ENCODE measurements at places on chromosomes 7 and 10.

GRCh38 chr10:127995939-127996338, 89.0 kb downstream of the PTPRE start:
- peaks cover 3% of the 10 kb centered on the region for H3K27me3 ChIP-seq
- H3K4me3 ChIP-seq, result no peak overlapping the region
- H3K27ac ChIP-seq, result no peak overlapping the region
- no peak for DNase-seq
- peaks cover 6% of the 10 kb centered on the region for H3K4me1 ChIP-seq
- no peaks in the 10 kb centered on the region for H3K36me3 ChIP-seq

DNA sequence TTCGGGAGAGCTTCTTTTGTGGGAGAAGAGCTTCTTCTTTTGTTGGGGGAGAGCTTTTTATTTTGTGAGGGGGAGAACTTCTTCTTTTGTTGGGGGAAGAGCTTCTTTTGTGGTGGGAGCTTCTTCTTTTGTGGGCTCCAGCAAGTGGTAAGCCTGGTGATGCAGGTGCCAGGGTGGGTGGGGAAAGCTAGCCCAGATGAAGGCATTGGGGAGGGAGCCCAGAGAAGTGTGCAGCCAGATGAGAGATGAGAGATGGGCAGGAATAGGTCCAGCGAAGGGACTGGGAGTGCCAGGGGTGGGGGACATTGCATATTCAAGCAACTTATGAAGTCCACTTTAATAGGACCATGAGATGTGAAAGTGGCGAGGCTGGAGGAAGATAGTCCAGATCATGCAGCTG, 9.7 kb downstream of the ADRA2A start:
- no peaks in the 10 kb centered on the region for H3K36me3 ChIP-seq
- H3K27ac ChIP-seq, result no peak overlapping the region
- no peaks in the 10 kb centered on the region for H3K4me1 ChIP-seq
- H3K4me3 ChIP-seq, result no peak overlapping the region
- no peak for DNase-seq

GRCh38 chr7:25643770-25644394, 415.6 kb upstream of the NPVF start:
- no peaks in the 10 kb centered on the region for H3K36me3 ChIP-seq
- H3K27ac ChIP-seq, result no peak overlapping the region
- H3K4me3 ChIP-seq, result no peak overlapping the region
- H3K4me1 ChIP-seq, result no peaks in the 10 kb centered on the region

GRCh38 chr7:157004521-157005455, 5.7 kb downstream of the MNX1 start:
- peaks cover 43% of the 10 kb centered on the region for H3K27me3 ChIP-seq
- no peak overlapping the region for H3K27ac ChIP-seq
- H3K4me3 ChIP-seq, result no peak overlapping the region
- no peaks in the 10 kb centered on the region for H3K36me3 ChIP-seq
- peak; percentile 42 for DNase-seq

DNA sequence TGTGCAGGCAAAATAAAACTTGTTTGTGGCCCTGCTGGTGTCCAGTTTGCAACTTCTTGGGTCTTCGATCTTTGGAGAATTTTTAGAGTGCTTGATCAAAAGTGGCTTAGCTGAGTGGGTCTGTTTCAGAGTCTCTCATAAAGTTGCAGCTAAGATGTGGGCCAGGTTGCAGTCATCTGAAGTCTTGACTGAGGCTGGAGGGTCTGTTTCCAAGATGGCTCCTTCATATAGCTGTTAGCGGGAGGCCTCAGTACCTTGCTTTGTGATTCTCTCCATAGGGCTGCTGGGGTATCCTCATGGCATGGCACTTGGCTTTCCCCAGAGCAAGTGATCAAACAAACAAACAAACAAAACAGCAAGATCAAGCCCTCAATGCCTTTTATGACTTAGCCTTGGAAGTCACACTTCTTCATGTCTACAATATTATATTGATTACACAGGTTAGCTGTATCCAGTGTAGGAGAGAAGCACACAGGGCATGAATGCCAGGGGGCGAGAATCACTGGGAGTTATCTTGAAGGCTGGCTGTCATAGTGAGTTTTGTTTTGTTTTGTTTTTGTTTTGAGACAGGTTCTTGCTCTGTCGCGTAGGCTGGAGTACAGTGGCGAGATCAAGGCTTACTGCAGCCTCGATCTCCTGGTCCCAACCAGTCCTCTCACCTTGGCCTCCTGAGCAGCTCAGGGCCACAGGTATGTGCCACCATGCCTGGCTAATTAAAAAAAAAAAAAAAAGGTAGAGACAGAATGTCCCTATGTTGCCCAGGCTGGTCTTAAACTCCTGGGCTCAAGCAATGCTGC, 10.2 kb downstream of the CYP26A1 start:
- H3K36me3 ChIP-seq, result no peaks in the 10 kb centered on the region
- no peak for DNase-seq
- no peak overlapping the region for H3K4me3 ChIP-seq
- no peak overlapping the region for H3K27ac ChIP-seq
- no peaks in the 10 kb centered on the region for H3K27me3 ChIP-seq
- peaks cover 5% of the 10 kb centered on the region for H3K4me1 ChIP-seq

GRCh38 chr7:22561895-22562593, 62.1 kb upstream of the STEAP1B start:
- peaks cover 52% of the 10 kb centered on the region for H3K4me1 ChIP-seq
- DNase-seq, result no peak
- H3K36me3 ChIP-seq, result no peaks in the 10 kb centered on the region
- H3K27ac ChIP-seq, result no peak overlapping the region
- H3K27me3 ChIP-seq, result no peaks in the 10 kb centered on the region

DNA sequence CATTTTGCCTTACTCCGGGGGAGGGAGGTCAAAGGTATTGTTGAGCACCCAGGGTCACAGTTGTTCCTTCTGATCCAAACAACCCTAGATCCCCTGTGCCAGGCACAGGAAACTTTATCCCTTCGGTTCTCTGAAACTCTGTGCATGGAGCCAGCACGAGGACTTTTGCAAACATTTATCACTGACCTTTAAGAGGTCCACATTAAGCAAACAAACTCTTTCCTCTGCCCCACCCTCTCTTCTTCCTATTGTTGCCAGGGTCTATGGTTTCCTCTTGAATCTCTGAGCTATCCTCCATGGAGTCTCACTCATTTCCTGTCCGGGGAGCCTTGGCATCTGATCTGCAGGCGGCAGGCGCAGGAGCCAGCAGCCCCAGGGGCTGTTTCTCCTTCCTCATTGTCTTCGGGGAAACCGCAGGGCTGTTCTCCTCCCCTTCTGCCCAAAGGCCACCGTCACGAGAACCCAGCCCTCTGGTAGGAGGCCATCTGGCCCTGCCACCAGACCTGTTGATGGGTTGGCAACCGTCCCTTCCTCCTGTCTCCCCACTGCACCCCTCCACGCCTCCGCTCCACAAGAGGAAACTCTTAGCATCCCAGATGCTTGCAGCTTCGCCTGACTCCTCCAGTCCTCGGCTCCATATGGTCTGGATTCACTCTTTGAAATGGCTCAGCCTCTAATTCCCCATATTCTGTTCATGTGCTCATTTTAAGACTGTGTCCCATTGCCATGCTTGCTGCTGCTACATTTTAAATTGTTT, 327.3 kb upstream of the NRP1 start:
- H3K27ac ChIP-seq, result no peak overlapping the region
- H3K4me1 ChIP-seq, result no peaks in the 10 kb centered on the region
- no peak overlapping the region for H3K4me3 ChIP-seq
- H3K36me3 ChIP-seq, result no peaks in the 10 kb centered on the region

DNA sequence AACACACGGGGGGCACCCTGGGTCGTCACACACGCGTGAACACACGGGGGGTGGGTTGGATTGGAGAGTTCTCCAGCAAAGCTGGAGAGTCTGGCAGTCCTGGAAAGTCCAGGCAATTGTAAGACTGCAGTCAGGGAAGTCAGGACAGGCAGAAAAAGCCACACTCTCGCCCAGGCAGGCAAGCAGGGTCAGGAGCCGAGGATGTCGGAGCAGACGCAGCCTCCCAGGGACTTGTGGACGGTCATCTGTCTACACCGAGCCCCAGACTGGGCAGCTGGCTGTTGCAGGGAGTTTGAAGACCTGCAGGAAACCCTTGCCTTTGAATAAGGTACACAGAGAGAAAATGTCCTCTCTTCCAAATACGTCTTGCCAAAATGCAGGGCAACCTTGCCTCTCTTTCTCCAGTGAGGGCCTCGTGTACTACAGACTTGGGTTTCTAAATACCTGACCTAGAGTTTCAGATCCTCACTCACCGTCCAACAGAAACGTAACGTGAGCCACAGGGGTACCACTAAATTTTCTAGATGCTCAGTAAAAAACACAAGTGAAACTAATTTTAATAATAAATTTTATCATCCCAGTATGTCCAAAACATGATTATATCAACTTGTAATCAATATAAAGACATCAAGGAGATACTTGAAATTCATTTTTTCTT, 176.7 kb downstream of the ADARB2 start:
- no peak overlapping the region for H3K27ac ChIP-seq
- no peaks in the 10 kb centered on the region for H3K27me3 ChIP-seq
- H3K36me3 ChIP-seq, result no peaks in the 10 kb centered on the region
- H3K4me3 ChIP-seq, result no peak overlapping the region

DNA sequence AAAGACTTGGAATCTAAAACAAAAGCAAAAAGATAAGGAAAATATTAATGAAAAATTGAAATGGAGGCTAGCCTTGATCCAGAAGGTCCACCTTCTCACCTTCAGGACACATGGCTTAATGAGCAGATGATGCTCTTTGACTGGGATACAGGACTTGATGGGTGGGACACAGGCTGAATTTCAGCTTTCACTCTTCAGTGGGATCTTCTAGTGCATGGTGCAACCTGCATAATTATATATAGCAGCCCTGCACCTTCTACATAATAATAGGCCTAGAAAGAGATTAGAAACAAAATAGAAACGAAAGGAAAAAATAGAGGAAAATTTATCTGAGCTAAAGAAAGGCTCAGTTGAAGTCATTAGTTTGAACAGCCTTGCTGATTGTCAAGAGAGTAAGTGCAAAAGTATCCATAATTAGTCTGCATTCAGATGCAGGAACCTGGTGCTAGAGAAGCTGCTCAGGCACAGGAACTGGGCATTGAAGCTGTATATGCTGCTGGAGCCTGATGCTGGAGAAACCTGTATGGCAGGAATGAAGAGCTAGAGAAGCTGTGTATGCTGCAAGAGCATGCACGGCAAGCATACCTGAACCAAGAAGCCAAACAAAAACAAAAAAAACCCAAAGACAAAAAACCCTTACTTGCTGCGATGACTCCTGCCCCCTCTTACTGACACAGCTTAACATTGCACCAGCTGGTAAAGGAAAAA, 19.4 kb downstream of the MKLN1 start:
- DNase-seq, result no peak
- H3K4me1 ChIP-seq, result no peaks in the 10 kb centered on the region
- H3K4me3 ChIP-seq, result no peak overlapping the region
- no peaks in the 10 kb centered on the region for H3K27me3 ChIP-seq

DNA sequence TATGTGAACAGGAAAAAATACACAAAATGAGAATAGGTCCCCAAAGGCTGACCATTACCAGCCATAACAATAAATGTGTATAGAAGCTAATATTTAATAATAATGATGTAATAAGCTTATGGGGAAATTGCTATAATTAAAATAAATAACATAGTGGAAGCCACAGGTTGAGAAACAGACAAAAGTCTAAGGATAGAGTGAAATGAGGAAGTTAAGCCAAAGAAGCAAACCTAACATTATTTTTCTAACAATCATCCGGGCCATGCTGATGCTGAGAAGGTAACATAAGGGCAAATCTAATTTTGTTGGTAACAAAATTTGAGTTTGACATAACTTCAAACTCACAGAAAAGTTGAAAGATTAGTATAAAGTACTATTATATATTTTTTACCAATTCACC, 115.9 kb downstream of the MICU1 start:
- no peak for DNase-seq
- H3K4me1 ChIP-seq, result no peaks in the 10 kb centered on the region
- H3K36me3 ChIP-seq, result peaks cover 3% of the 10 kb centered on the region
- no peak overlapping the region for H3K4me3 ChIP-seq

- H3K27me3 ChIP-seq, result no peaks in the 10 kb centered on the region
- H3K36me3 ChIP-seq, result no peaks in the 10 kb centered on the region
- no peak overlapping the region for H3K4me3 ChIP-seq
- no peak for DNase-seq
Measured at GRCh38 chr10:24382979-24383663, 174.2 kb downstream of the KIAA1217 start.

DNA sequence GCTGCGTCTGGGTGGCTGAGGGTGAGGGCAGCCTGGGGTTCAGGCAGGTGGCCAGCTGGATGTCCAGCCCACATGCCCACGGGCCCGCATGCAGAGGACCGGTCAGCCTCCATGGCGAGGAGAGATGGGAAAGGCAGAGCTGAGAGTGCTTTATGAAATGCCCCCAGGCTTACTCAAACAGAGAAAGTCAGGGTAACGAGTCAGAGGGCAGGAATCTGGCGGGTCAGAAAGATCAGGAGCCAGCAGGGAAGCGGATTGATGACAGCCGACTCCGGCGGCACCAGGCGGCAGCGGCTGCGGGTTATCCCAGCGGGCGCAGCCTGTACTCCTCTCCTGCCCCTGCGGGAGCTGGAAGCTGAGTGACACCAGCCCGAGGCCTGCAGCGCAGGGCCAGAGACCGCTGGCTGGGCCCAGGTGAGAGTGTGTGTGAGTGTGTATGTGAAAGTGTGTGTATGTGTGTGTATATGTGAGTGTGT, 13.4 kb downstream of the SLC13A4 start:
- no peak overlapping the region for H3K4me3 ChIP-seq
- DNase-seq, result no peak
- H3K27ac ChIP-seq, result no peak overlapping the region
- H3K27me3 ChIP-seq, result peaks cover 5% of the 10 kb centered on the region
- no peaks in the 10 kb centered on the region for H3K36me3 ChIP-seq

DNA sequence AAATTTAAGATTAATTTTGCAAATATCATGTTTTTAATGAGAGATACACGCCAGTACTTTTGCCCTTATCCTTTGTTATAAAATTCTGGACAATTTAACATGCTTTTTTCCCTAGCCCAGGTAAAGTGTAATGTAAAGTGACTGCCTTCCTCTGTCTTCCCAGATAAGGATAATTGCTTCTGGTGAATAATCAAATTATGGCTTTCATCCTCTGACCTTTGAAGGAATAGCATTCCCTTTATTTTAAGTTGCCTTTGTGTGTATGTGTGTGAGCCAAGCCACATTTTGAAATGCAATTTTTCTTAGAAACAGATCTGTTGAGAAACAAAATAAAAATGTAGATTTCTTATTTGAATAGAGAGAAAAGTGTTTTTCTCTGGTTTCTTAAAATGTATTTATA, 107.5 kb downstream of the ADAM22 start:
- DNase-seq, result no peak
- no peak overlapping the region for H3K27ac ChIP-seq
- H3K36me3 ChIP-seq, result no peaks in the 10 kb centered on the region
- H3K4me1 ChIP-seq, result no peaks in the 10 kb centered on the region
- no peaks in the 10 kb centered on the region for H3K27me3 ChIP-seq
- H3K4me3 ChIP-seq, result no peak overlapping the region
